ENCODE measurements at places on chromosomes 6 and 20.

DNA sequence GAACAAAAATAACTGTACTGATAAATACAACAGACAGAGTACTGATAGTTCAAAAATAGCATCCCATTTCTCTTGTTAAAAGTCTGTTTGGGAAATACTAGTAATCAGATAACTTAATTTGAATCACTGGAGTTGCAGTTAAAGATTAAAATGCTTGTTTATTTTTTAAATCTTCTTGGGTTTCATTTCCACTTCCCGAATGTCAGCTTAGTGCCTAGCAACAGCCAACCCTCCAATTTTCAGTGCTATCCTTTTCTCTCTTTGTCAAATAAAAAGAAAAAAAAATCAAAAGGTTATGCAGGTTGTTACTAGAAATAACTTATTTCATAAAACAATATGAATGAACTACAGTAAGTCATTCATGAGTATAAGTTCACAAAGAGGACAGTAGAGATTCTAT lies 257.7 kb upstream of the STXBP5 start:
- no peak for DNase-seq

GRCh38 chr6:142300758-142301650 lies 803 bp upstream of the ADGRG6 start:
- DNase-seq = peak; percentile 39

- no peak for DNase-seq
Observed at GRCh38 chr6:82364087-82365015, 734 bp downstream of the TPBG start.

GRCh38 chr6:122861594-122861993 lies 72.5 kb downstream of the SMPDL3A start:
- DNase-seq = no peak

DNA sequence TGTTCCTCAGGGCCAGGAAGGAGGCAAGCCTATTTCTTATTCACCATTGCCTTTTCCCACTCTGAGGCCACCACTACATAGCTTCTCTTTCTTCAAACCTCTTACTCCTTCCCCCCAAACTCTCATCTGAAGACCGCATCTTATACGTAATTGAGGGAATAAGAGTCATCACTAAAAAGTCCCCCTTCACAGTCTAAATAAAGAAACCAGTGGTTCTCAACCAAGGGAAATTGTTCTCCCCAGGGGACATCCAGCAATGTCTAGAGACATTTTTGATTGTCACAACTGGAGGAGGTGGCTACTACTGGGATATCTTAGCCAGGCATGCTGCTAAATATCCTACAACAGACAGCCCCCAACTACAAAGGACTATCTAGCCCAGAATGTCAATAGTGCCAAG lies 327.6 kb upstream of the CNR1 start:
- no peak for DNase-seq

DNA sequence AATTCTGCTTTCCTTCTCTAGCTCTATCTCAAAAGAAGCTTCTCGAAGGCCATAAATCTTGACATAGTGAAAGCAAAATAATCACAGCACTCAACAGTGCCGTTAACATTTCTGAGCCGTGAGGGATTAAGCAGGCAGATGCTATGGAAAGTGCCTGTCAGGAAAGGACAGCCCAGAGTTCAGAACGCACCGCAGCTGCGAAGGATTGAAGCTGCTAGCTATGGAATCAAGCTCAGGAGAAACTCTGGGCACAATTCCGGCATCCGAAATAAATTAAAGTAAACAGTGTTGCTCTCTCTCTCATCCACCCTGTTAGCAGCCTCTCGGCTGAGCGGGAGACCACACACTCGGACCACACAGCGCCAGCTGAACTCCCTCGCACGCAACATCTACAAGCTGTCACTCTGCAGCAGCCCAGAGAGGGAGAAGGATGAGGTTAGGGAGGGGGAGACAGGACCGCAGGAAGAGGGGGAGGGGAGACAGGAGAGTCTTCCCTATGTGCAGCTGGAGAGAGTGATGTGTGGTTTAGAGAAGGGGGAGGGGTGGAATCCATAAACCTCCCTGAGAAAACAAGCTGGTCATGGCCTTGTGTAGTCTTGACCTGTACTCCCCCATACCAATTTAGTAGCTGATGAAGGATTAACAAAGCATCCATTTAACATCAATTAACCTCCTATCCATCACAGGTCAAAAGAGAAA lies 9.0 kb downstream of the EXOC2 start:
- no peak for DNase-seq
